Hematopoietic multipotent progenitor cell treated with erythropoietin and hydrocortisone succinate and interleukin-3 and kit ligand, for 8 days (in vitro differentiated cells): ENCODE measurements at places on chromosomes 3 and 15.

GRCh38 chr3:365268-365667 lies 168.7 kb downstream of the CHL1 start:
- DNase-seq, result no peak

DNA sequence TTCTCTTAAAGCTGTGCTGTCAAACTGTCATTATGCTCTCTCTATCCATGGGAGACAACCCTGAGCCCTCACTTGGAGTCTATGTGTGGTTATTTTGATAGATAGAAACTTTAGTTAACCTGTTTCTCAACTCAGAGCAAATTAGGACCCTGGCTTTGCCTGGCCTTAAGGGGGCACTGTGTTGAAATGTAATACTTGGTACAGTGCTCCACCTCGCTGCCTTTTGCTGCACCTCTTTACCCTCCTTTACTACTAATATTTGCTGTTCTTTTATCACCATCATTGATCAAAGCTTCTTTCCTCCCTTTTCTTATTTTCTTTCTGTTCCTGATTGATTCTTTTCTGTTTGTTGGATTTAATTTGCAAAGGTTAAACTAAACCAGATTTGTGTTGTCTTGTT lies 34.3 kb downstream of the STT3B start:
- peak; percentile 40 for DNase-seq

- no peak for DNase-seq
These were observed 63.3 kb downstream of the ULK4 start for GRCh38 chr3:41898631-41899030.

GRCh38 chr15:72398648-72399047 lies 543 bp downstream of the TMEM202 start:
- no peak for DNase-seq

- DNase-seq, result no peak
These were observed 20.6 kb upstream of the BNC1 start for GRCh38 chr15:83304861-83305703.

DNA sequence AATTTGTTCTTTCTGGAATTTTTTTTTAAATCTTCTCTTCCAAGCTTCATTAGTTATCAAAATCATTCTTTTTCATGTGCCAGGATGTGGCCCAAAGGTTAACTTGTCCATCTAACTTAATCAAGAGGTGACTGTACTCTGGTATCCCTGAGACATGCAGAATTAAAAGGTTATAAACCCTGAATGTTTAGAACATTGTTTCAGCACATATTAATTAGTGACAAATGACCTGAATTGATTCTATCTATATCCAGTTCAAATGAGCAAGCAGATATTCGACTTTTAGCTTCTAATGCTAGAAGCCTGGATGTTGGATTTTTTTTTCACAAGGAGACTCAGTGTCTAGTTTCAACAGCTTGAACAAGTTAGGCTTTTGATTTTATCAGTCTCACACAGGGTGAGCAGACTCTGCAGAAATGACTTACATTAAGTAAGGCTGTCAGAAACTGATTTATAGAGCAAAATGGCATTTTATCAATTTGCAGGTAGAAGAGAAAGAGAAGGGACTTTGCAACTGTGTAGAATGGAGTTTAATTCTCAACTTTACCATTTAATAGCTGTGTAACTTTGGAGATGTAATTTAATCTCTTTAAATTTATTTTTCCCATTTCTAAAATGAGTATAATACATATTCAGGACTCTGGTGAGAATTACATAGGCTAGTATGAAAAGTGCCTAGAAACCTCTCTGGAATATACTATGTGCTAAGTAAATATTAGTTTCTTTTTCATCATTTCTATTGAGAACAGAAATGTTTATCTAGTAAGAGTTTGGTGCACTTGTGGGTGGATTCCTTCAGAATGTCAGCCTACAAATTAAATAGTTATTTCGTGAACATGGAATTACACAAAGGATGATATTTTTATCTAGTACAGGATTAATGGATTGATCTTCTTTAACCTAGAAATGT lies 100.0 kb downstream of the ALCAM start:
- no peak for DNase-seq

- no peak for DNase-seq
These were observed 80.8 kb downstream of the GSK3B start for GRCh38 chr3:120013481-120013880.

DNA sequence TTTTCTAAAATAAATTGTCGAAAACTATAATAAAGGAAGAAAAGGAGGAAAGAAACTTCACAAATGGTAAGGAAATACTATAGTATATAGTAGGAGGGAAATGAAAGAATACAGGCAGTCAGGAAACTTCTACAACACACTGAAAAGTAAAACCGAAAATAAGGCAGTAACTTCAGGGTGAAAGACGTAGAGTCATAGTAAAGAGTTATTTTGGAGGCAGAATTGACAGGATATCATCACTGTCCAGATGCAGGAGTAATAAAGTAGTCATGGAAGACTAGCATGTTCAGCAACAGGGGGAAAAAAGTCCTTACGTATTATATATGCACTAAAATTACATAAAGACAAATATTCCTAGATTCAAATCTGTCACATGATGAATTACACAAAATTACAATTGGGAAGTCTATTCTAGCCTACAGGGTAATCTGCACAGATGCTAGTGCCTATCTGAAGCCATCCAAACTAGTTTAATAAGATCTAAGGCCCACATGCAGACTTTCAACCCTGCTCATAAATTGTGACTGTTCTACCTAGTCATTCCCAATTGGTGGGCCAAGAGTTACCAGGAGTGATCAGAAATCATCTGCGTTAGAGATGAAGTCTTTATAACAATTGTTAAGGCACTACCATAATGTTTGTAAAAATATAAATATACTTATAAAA lies 14.0 kb downstream of the VPS13C start:
- no peak for DNase-seq

- no peak for DNase-seq
These were observed 50.6 kb upstream of the AZI2 start for GRCh38 chr3:28399206-28399605.

DNA sequence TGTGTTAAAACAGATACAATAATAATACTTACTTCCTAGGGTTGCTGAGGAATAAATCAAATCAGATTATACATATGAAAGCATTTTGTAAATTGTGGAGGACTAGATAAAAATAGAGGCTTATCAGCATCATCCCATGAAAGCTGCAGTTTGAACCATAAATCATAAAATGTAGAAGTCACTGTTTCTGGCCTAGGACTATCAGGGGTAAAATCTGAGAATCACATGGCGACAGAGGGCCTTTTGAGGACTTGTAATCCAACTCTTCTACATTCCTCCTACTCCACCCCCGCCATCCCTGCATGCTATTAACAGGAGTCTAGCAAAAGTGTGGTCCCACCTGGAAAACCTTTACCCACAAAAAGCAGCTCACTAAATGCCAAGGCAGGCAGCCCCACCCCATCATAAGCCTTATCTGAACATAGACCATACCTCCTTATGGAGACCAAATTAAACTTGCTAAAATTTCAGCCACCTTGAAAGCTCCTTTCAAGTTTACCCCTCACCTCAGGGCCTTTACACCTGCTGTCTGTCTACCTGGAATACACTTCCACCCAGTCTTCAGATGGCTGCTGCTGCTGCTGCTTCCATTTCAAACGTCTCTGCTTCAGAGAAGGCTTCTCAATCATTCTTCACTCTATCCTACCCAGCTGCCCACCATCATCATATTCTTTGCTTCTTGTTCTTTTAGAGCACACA lies 11.5 kb downstream of the MB21D2 start:
- DNase-seq, result no peak

GRCh38 chr15:29681166-29681845 lies 141.0 kb downstream of the TJP1 start:
- DNase-seq, result no peak

- DNase-seq, result no peak
These were observed 78.2 kb upstream of the BLM start for GRCh38 chr15:90638963-90639362.

DNA sequence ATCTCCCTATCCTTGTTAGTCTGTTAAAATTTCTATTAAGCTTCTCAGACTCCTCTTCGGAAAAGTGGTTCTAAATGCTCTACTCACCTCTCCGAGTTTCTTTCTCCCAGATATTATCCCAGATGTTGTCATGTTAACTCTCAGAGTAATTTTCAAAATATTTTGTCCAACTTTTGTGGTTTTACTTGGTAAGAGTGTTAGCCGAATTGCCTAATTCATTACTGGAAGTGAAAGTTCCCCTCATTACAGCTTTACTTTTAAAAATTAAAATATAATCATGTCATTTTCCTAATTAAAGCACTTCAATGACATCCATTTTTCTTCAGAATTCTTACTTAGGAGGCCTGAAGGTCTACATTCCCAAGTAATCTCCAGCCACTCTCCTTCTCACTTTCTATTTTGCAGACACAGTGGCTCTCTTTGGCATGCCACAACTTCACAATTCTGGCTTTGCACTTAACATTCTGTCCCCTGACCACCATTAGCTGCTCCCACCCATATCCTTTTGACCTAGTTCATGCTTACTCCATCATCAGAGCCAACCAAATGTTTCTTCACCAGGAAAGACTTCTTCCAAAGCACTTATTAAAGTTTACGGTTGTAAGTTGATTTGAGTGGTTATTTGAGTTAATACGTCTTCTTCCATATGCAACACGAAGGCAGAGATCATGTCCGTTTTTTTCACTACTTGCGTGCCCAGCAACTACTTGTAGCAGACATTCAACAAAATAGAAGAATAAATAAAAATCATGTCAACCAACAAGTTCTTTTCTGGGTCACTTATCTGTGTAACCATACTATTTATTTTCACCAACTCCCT lies 10.2 kb upstream of the TIPARP start:
- DNase-seq, result no peak

- DNase-seq, result peak; percentile 41
These were observed 12.8 kb downstream of the VILL start for GRCh38 chr3:38003371-38003816.

DNA sequence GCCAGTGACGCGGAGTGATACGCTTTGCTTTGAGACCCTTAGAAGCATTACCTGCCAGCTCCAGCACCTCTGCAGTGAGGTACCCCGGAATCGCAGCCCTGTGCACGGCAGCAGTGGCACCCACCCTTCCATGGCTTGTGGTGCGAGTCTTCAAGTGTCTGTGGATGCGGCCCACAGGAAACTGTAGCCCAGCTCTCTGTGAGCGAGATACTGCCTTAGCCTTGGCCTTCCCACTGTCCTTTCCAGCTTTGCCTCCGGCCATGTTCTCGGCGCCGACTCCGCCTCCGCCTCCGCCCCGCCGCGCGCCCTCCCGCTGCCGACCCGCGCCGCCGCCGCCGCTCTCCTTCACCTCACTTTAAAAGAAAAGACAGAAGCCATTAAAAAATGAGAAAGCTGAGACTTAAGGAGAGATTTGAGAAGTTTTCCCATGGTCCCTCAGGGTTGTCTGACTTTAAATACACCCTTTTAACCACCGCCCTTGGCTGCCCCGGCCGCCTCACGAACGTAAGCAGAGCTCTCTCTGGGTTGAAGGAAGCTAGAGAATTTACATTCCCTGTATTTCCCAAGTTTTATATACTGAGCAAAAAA lies 78.5 kb upstream of the FAM174B start:
- peak; percentile 14 for DNase-seq

GRCh38 chr3:37574177-37574943 lies 287.3 kb upstream of the CTDSPL start:
- DNase-seq, result no peak

DNA sequence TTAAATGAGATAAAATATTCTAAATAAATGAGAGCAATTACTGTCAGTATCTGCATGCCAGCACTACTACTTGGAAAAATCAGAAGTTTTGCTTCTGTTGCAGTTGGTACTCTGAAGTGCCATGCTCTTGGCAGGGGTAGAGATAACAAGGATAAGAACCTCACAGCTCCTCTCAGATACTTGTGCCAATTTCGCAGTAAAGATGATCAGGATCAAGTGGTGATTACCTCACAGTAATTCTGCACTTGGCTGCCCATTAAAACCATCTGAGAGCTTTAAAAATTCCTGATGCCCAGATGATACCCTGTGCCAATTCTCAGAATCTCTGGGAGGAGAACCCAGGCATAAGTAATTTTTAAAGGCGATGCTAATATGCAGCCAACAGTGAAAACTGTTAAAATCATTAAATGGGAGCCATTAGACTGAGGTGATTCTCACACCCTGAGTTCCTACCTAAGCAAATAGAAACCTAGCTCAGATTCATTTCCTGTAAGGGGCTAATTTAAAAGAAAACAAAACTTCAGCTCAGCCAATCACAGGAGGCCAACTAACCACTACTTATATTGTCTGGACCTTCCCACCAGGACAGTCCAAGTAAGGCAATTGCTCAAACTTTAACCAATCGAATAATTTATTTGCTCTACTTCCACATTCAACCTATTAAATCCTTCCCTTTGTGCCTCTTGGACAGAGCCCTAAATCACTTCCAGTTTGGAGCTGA lies 171.2 kb downstream of the KCNMB2 start:
- no peak for DNase-seq
